Right cardiac atrium (tissue), 5 donors: ENCODE measurements at places on chromosomes 3 and 15. TPM values are rescaled to one million over a fixed set of nuclear protein-coding genes. Genes with fewer than 3 reads are reported as not detected.

ETV5 gene
- 6.3 TPM for total RNA-seq

NTRK3 gene
- 2.6 TPM for total RNA-seq

PEX5L gene
- 0.56 TPM for total RNA-seq

FOXL2NB gene
- not detected for total RNA-seq

NPHP3 gene
- 13.3 TPM for total RNA-seq

ADAMTS17 gene
- total RNA-seq: 2.6 TPM

CCDC54 gene
- not detected for total RNA-seq

TMEM40 gene
- 3.9 TPM for total RNA-seq

FBXL22 gene
- total RNA-seq: 18.3 TPM

CGNL1 gene
- 59.9 TPM for total RNA-seq

GREM1 gene
- total RNA-seq: 0.22 TPM

KBTBD8 gene
- 5.6 TPM for total RNA-seq

CYP1A1 gene
- not detected for total RNA-seq

LARP6 gene
- 44.0 TPM for total RNA-seq

GLDN gene
- total RNA-seq: 6.7 TPM

GYG1 gene
- total RNA-seq: 98.4 TPM

FOXP1 gene
- total RNA-seq: 59.8 TPM

TM4SF18 gene
- total RNA-seq: 2.9 TPM

FAM131A gene
- 41.1 TPM for total RNA-seq

ARIH1 gene
- 159 TPM for total RNA-seq

BOC gene
- total RNA-seq: 12.9 TPM

CKMT1A gene
- not detected for total RNA-seq

KAT2B gene
- 58.2 TPM for total RNA-seq

A4GNT gene
- total RNA-seq: not detected

SPINK8 gene
- total RNA-seq: not detected

WNT5A gene
- 10.8 TPM for total RNA-seq

KCNMB2 gene
- 10.0 TPM for total RNA-seq

ITGB5 gene
- total RNA-seq: 170 TPM

SERPINI1 gene
- total RNA-seq: 3.0 TPM

PAQR5 gene
- total RNA-seq: 1.4 TPM

CLDN11 gene
- 12.1 TPM for total RNA-seq

GABRB3 gene
- total RNA-seq: 30.1 TPM

CADPS gene
- total RNA-seq: 29.4 TPM

SRGAP3 gene
- total RNA-seq: 1.4 TPM

CILP gene
- total RNA-seq: 5.1 TPM

SCN11A gene
- total RNA-seq: 0.06 TPM

UBA5 gene
- total RNA-seq: 42.2 TPM

NRROS gene
- 3.4 TPM for total RNA-seq

IRAK2 gene
- total RNA-seq: 1.4 TPM

ISLR gene
- total RNA-seq: 26.3 TPM

PCNP gene
- total RNA-seq: 152 TPM

SPINT1 gene
- 1.1 TPM for total RNA-seq

LHFPL4 gene
- not detected for total RNA-seq

POLQ gene
- total RNA-seq: 0.64 TPM

ANKRD63 gene
- total RNA-seq: 4.3 TPM

PLSCR2 gene
- not detected for total RNA-seq

ESYT3 gene
- 1.3 TPM for total RNA-seq

GATA2 gene
- total RNA-seq: 18.1 TPM

NEK11 gene
- total RNA-seq: 2.3 TPM

TRH gene
- not detected for total RNA-seq

NR1I2 gene
- total RNA-seq: not detected

CD276 gene
- total RNA-seq: 39.5 TPM

CHRNA7 gene
- 1.5 TPM for total RNA-seq

PLA2G4E gene
- 0.06 TPM for total RNA-seq

STARD5 gene
- total RNA-seq: 2.2 TPM

GABRA5 gene
- total RNA-seq: 1.4 TPM

STRA6 gene
- total RNA-seq: 0.20 TPM

CHRM5 gene
- not detected for total RNA-seq
